ENCODE measurements at places on chromosomes 4 and X.

DNA sequence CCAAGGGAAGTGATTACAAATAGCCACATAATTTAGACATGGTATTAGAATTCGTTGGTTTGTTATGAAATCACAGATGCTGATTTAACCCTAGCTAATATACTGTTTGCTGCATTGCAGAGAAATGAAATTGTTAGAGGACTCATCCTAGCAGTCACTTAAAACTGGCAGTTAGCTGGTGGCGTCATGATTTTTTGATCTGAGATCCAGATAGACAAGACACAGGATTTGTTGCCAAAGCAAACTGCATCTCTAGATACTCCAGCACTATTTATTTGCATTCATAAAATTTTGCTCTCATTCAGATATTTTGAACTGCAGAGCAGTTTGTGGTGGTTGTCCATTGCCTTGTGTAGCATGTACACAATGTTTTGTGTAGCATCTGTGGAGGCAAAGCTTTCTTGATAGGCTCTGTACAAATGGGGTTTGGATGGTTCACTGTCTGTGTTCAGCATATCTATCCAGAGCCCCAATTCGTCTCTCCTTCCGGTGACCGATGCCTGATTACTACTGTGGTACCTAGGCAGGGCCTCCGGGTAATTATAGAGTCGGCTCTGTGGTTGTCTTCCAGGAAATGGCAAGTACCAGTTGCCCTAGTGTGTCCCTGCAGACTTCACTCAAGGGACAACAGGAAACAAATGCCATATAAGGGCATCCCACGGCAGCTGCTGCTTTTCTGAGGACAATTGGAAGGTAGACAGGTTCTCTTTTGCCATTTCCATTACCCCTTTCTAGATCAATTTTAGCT is 30.1 kb upstream of the SPARCL1 start:
- DNase-seq: peak; percentile 42

DNA sequence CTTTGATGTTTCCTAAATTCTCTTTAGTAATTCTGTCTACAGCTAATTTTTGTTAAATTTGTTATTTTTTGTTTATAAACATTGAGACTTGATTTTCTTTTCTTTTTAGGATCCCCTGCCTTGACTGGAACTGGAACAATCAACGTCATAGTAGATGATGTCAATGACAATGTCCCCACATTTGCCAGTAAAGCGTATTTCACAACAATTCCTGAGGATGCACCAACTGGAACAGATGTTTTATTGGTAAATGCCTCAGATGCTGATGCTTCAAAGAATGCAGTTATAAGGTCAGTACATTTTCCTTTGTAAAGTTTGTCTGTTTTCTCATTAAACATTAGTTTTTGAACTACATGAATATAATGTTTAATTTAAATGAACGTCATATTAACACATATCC is 119.4 kb downstream of the FAT4 start:
- no peak for DNase-seq

GRCh38 chr4:88891636-88892035 is 165.3 kb downstream of the FAM13A start:
- no peak for DNase-seq

- no peak for DNase-seq
Measured at GRCh38 chrX:17413228-17413627, 38.2 kb downstream of the NHS start.

- DNase-seq: no peak
Measured at GRCh38 chr4:150960079-150960478, 55.0 kb downstream of the LRBA start.

DNA sequence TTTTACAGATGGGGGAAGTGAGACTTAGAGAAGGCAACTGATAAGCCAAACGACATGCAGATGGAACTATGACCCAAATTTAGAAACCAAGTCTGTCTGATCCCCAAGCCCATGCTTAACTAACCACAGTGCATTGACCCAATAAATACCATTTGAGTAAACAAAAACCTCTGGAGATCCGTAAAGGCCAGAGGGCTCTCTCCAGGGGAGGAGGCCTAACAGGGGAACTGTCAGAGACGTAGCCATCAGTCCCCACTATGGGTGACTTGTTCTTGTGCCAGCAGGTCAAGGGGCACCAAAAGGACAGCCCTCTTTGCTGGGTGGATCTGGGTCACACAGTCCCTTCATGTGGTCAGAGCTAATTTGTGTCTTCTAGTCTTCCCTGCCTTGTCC is 420.2 kb downstream of the BCOR start:
- DNase-seq: no peak

DNA sequence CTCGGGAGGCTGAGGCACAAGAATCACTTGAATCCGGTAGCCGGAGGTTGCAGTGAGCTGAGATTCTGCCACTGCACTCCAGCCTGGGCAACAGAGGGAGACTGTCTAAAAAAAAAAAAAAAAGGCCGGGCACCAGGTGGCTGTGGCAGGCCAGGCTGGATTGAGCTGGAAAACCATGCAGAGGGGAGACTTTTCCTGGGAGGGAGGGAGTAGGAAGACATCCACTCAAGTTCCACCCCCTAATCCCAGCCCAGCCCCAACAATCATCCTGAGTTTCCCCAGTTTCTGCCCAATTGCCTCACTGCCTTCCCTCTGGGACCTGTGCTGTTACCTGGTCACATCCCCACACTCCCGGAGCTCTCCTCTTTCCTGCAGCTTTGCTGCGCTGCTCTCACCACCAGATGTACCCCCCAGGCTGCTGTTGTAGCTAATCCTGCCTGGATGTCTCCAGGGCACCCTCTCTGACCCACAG is 9.0 kb upstream of the TSPYL2 start:
- no peak for DNase-seq

GRCh38 chr4:183766140-183766539 is 107.0 kb downstream of the TRAPPC11 start:
- DNase-seq: no peak

GRCh38 chrX:50111742-50112141 is 89.1 kb downstream of the AKAP4 start:
- DNase-seq: no peak

GRCh38 chrX:74461384-74461783 is 40.1 kb downstream of the SLC16A2 start:
- no peak for DNase-seq

- DNase-seq: no peak
Measured at GRCh38 chrX:76439188-76439587, 11.7 kb downstream of the MAGEE1 start.

DNA sequence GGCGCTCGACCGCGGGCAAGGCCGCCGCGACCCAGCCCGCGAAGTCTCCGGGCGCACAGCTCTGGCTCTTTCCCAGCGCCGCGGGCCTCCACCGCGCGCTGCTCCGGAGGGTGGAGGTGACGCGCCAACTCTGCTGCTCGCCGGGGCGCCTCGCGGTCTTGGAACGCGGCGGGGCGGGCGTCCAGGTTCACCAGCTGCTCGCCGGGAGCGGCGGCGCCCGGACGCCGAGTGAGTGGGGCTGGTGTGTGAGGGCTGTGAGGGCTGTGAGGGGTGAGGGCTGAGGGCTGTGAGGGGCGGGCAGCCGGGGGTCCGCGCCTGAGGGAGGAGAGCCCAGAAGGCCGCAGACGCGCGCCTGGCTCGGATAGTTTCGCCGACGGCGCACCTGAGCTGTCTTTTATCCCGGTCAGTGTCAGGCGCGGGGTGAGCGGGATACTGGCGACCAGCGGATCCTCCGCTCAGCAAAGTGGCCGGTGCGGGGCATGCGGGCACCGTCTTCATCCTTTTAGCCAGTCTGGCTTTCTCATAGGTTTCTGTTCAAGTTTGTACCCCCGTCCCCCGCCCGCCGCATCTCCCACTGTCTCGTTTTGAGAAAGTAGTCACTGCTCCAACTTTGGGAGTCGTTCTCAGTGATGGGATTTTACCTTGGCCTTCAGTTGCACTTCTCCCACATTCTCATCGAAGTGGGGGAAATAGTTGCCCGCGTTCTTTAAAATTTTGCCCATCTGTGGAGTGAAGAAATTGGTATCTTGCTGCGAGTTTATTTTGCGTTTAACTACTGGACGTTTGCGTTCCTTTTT is 586 bp downstream of the HERC5 start:
- DNase-seq: peak; percentile 52

- no peak for DNase-seq
Measured at GRCh38 chrX:87626996-87627395, 109.4 kb downstream of the KLHL4 start.

DNA sequence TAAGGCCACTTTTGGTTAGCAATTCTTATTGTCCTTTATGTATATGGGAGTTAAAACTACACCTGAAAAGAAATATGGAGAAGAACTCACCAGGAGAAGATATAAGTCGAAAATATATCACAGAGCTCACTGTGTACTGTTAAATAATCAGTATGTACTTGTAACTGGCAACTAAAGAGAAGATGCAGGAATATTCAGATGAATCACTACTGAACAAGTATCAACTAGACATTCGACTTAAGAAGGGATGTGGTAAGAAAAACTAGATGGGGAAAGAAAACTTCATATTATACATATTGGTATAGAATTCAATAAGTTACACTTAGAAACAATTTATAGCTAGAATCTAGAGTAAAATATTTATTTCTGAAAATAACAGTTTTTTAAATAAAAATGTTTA is 230.0 kb downstream of the CAMK2D start:
- DNase-seq: no peak

- DNase-seq: no peak
Measured at GRCh38 chr4:15118292-15118691, 116.0 kb downstream of the CPEB2 start.

DNA sequence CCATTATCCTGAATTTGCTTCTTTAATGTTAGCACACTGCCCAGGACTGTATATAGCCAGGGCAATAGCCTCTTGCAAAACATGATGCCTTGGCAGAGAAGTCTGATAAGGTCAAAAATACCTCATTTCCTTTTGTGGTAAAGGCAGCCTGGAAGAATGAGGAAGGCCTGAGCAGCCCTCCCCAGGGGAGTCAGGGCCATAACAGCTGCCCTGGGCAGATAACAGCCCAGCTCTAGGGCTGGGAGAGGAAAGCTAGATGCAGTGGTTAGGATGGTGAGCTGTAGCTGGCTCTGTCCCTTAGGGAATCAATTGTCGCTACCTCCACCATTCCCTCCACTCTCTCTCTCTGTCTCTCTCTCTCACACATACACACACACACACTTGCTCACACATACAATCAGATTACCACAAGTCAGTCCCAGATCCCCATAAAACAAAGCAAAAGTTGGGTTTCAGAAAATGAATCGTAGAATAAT is 29.2 kb downstream of the EFHC2 start:
- DNase-seq: no peak

GRCh38 chr4:65023081-65023480 is 613.8 kb upstream of the TECRL start:
- no peak for DNase-seq

DNA sequence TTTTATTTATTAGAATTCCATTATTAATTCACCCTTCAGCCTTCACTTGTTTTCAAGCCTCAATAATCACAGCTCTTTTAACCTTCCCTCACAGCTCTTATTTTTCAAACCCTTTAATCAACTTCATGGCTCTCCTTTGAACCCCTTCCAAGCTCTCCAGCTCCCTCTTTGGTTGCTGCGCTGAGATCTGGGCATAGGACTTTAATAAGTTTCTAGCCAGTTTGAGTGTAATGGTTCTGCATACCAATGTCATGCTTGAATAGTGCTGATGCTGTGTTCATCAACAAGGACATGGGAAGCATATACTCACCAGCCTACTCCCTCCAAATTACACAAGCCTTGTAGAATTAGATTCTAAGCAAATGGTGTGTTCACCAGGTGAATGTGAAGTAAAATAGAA is 3.5 kb upstream of the RNF212 start:
- no peak for DNase-seq

GRCh38 chr4:180054291-180054690 is 2188.9 kb upstream of the TENM3 start:
- DNase-seq: no peak

- DNase-seq: no peak
Measured at GRCh38 chr4:38034986-38035882, 75.0 kb downstream of the PTTG2 start.

GRCh38 chr4:153318696-153319320 is 25.7 kb upstream of the MND1 start:
- no peak for DNase-seq

DNA sequence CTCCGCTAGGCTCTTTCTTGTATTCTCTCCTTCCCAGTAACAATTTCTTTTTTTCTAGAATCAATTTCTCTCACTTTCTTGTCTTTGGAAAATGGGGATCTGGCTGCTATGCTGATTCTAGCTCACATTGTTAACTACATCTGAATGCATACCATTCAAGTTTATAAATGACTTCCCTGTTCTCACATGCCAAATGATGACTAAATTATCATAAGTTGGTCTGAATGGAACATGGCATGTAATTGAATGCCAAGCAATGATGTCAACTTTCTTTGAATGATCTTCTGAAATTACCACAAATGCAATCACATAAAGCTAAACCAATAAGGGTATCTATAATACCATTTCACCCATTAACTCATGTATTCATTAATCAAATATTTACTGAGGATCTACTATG is 2.7 kb upstream of the ITM2A start:
- no peak for DNase-seq

DNA sequence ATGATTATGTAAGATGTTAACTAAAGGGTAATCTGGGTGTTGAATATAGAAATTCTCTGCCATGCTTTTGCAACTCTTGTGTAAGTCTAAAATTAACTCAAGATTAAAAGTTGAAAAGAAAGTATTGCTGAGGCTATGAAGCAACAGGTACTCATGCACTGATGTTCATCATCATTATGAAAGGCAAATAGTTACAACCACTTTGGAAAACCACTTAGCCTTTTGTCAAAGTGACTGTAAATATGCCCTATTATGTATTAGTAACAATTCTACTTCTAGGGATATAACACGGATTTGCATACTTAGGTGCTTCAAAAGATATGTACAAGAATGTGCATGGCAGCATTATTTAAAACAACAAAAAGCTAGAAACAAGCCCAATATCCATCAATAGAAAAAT is 227.8 kb upstream of the CXXC4 start:
- DNase-seq: no peak

- no peak for DNase-seq
Measured at GRCh38 chr4:152118819-152119553, 358.2 kb upstream of the GATB start.

DNA sequence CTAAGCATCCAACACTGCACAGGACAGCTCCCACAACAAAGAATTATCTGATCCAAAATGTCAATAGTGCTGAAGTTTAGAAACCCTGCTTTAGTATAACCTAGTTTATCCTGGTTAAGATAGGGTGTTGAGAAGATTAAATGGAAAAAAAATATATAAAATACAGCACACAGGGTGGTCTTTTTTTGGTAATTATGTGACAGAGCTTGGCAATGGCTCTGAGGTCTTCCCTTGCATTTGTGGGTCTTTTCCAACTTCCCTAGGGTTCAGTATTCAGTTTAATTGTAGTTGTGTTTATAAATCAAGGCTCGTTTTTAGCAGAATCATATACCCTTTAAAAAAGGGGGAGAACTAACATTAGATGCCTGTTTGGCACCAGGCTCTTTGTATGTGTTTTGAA is 36.6 kb downstream of the REPS2 start:
- no peak for DNase-seq

DNA sequence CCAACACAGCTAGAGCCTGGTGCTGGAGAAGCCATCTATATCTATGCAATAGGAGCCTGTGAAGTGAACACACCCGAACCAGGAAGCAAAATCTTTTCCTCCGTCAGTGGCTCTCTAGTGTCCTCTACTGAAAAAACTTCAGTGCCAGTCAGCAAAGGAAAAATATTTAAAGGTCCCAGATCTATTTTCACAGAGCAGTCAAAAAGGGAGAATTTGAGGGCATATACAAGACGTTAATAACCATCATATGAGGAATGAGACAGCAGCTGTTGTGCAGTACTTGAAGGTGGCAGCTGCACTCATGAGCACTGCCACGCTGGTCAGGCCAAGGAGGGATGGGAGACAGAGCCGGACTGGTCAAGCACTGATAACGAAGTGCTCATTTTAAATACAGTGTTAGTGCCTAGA is 14.4 kb downstream of the MCUB start:
- DNase-seq: peak; percentile 52
